ENCODE measurements at places on chromosomes 13 and 19. TPM values are rescaled to one million over a fixed set of nuclear protein-coding genes. Genes with fewer than 3 reads are reported as not detected.

Gene NAT14
- 1.4 TPM for total RNA-seq

Gene ZNF541
- total RNA-seq: 0.05 TPM

Gene SLC7A10
- total RNA-seq: not detected

Gene SIGLEC5
- 0.70 TPM for total RNA-seq

Gene ACTMAP
- 1.8 TPM for total RNA-seq

Gene SLITRK5
- total RNA-seq: under 0.01 TPM

Gene PRR36
- total RNA-seq: not detected

Gene ATP4B
- not detected for total RNA-seq

Gene MADCAM1
- 0.17 TPM for total RNA-seq

Gene BST2
- total RNA-seq: 67.4 TPM

Gene CNMD
- not detected for total RNA-seq

Gene WASF3
- total RNA-seq: 4.9 TPM

Gene MYBPC2
- under 0.01 TPM for total RNA-seq

Gene ZNF442
- 2.8 TPM for total RNA-seq

Measured in liver (tissue), 10 donors.